SK-N-SH (cell line): ENCODE measurements at places on chromosomes 5 and 9.

- H3K36me3 ChIP-seq, result no peaks in the 10 kb centered on the region
- H3K27me3 ChIP-seq, result peaks cover 96% of the 10 kb centered on the region
- no peaks in the 10 kb centered on the region; the same call in 1 of the 2 replicates for H3K4me1 ChIP-seq
- peak; percentile 35 for DNase-seq
- no peak within 1 kb of the TSS for H3K27ac ChIP-seq
Measured at GRCh38 chr9:77019236-77019925, at the start of gene FOXB2. Gene FOXB2, plus strand, starts transcription at chr9:77019655. Its CDS starts 0 bp downstream, at chr9:77019655.

- no peak overlapping the region for H3K4me3 ChIP-seq
- peak; percentile 48 for DNase-seq
- no peaks in the 10 kb centered on the region for H3K27me3 ChIP-seq
Measured at GRCh38 chr5:174532455-174533453, 191.6 kb upstream of the MSX2 start.

DNA sequence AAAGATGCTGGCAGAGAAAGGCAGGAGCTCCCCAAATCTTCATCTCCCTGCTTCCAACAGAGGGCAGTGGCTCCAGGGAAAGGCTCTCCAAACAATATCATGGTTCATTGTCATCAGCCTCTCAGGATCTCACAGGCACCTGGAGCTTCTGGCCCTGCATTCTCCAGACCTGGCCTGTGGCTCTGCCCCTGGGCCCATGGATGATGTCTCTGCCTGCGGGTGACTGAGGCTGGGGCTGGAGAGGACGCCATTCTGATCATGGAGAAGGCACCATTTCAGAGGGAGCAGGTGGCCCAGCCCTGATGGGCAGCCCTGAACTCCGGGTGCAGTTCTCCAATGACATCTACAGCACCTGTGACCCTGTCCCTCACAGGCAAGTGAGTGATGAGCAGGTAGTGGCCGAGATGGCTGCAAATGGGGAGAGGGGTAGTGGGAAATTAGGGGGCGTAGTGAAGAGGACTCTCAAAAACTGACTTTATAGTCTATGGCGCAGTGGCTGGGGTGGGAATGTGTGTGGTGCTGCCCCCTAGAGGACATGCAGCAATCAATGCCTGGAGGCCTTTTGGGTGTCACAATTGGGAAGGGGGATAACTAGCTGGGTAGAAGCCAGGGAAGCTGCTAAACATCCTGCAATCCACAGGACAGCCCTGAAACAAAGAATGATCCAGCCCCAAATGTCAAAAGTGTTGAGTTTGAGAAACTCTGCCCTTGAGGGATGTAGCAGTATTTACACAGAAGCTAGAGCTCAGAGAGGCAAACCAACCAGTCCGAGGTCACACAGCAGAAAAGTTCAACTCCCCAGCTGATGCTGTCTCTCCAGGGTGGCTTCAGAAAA lies 3.2 kb downstream of the SH3PXD2B start:
- peaks cover 9% of the 10 kb centered on the region; the same call in 1 of the 2 replicates for H3K36me3 ChIP-seq
- DNase-seq, result peak; percentile 64
- peak overlapping the region; percentile 92; the same call in 1 of the 2 replicates for H3K27ac ChIP-seq
- peaks cover 36% of the 10 kb centered on the region for H3K4me1 ChIP-seq

DNA sequence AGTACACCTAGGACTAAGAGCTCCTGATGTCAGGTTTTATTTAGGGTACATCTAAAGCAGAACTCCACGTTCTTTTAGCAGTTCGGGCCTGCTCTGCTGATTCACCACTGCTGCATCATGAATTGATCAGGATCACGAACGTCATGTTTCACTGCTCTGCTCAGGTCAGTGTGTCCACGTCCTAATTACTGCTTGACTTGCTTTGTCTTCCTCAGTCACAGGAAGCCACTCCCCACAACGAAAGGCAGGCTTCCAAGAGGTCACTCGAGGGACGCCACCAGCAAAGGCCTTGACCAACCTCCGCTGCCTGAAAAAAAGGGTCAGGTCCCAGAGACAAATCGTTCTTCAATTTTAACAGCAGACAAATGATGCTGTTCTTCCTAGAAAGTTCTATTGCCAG lies 40.3 kb downstream of the CTNND2 start:
- no peaks in the 10 kb centered on the region for H3K36me3 ChIP-seq
- no peaks in the 10 kb centered on the region for H3K4me1 ChIP-seq
- no peak overlapping the region for H3K27ac ChIP-seq
- no peak for DNase-seq
- no peak overlapping the region for H3K4me3 ChIP-seq

DNA sequence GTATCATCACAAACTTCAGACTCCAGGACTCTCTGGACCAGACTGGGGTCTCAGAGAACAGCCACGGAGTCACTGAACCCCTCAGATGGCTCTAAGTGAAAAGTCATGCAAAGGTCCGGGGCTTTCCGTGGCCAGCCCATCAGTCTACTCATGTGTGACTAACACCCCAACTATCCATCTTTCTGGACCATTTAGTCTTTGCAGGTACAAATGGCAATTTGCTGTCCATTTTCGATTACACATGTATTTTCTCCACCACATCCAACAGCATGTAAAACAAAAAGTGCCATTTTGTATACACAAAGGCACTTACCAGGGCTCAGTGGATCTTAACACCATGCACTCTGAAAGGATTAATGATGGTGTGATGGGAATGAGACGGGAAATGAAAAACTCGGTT lies 387.7 kb downstream of the BNC2 start:
- peaks cover 11% of the 10 kb centered on the region for H3K4me1 ChIP-seq
- H3K27me3 ChIP-seq, result no peaks in the 10 kb centered on the region
- H3K36me3 ChIP-seq, result no peaks in the 10 kb centered on the region
- H3K27ac ChIP-seq, result no peak overlapping the region

DNA sequence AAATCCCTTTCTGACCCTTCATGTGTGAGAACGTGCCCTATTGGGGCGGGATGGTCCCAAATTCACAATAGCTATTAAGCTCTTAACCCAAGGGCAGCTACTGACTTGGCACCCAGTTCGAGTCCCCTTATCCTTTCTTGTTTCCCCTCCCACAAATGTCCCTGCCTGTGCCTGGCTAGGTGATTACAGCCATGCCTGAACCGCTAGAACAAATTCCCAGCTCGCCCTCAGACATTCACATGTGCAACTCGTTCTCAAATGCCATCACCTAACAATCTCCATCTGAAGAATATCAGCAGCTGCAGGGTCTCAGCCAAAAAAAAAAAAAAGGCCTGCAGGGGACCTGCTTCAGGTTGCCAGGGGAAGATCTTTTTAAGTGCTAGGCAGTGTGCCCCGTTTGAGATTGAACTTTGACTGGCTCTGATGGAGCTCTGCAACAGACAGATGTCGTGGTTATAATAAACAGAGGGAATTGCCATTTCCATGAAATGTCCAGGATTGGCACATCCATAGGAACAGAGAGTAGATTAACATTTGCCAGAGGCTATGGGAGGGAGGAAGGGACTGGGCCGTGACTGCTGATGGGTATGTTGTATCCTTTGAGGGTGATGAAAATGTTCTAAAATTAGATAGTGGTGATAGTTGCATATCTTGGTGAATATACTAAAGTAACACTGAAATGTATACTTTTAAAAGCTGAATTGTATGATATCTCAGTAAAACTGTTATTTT lies 347.2 kb upstream of the WWC1 start:
- no peak overlapping the region for H3K4me3 ChIP-seq
- no peaks in the 10 kb centered on the region for H3K36me3 ChIP-seq
- H3K27me3 ChIP-seq, result no peaks in the 10 kb centered on the region

- DNase-seq, result peak; percentile 72
- no peak overlapping the region for H3K4me3 ChIP-seq
- peak overlapping the region; percentile 44 for H3K27ac ChIP-seq
- H3K36me3 ChIP-seq, result no peaks in the 10 kb centered on the region
- no peaks in the 10 kb centered on the region for H3K27me3 ChIP-seq
- peaks cover 18% of the 10 kb centered on the region; the same call in 1 of the 2 replicates for H3K4me1 ChIP-seq
Measured at GRCh38 chr9:134442486-134443173, 116.4 kb downstream of the RXRA start.

DNA sequence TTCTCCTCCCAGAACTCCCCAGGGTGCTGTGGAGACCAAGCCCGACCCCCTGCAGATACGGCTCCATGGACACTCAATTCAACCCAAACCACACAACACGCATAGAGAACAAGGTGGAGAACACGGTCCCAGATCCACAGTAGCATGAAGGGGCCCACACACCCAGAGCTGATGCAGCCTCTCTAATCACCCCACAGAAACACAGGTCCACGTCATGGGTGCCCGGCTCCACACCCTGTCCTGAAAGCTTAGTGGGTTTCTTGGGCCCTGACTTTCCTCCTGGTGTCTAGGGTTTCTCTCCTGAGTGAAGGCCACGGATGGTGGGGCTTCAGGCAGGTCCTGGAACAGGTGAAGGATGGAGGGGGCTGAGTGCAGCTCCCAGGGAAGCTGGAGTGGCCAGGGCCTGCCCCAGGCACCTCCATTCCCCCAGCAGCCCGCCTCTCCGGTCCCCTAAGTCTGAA lies 1.5 kb upstream of the SLC23A1 start:
- H3K27me3 ChIP-seq, result no peaks in the 10 kb centered on the region
- no peak for DNase-seq
- no peaks in the 10 kb centered on the region for H3K36me3 ChIP-seq
- H3K4me3 ChIP-seq, result no peak overlapping the region

DNA sequence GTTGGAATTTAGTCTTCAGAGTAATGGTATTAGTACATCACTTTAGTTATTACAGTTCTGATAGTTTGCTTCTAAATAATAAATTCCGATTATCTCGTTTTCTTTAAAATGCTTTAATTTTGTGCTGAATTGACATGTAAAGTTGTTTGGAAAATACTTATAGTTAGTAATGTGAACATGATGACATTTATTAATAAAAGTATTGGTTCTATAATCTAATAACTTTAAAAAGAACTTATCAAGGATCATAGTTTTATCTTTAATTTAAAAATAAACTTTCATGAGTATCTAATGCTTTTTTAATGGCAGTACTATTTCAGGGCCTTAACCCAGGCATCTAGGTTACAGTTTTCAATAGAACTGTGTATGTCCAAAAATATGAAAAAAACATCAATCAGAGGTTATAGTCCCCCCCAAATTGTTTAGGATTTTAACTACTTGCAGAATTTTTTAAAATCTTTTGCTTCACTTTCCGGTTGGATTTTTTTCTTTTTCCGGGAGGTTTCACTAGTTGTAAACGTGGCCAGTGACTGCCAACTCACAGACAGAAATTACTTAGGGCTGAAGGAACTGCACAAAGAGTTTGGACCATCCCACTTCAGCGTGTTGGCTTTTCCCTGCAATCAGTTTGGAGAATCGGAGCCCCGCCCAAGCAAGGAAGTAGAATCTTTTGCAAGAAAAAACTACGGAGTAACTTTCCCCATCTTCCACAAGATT lies 680 bp downstream of the GPX8 start:
- H3K36me3 ChIP-seq, result peaks cover 41% of the 10 kb centered on the region
- H3K27ac ChIP-seq, result peak overlapping the region; percentile 80; the same call in 1 of the 2 replicates
- H3K4me1 ChIP-seq, result peaks cover 5% of the 10 kb centered on the region; the same call in 1 of the 2 replicates
- DNase-seq, result no peak
- no peaks in the 10 kb centered on the region for H3K27me3 ChIP-seq

GRCh38 chr9:9820436-9820835 lies 792.4 kb downstream of the PTPRD start:
- no peaks in the 10 kb centered on the region for H3K4me1 ChIP-seq
- no peak overlapping the region for H3K4me3 ChIP-seq
- no peaks in the 10 kb centered on the region for H3K36me3 ChIP-seq
- DNase-seq, result no peak
- H3K27me3 ChIP-seq, result no peaks in the 10 kb centered on the region
- no peak overlapping the region for H3K27ac ChIP-seq
